Stimulated activated CD4-positive, alpha-beta T cell treated with anti-CD3 and anti-CD28 coated beads, Interleukin-15, amount 100 ng/mL, for 1 hour (primary cell): ENCODE measurements at places on chromosomes 13 and 19.

DNA sequence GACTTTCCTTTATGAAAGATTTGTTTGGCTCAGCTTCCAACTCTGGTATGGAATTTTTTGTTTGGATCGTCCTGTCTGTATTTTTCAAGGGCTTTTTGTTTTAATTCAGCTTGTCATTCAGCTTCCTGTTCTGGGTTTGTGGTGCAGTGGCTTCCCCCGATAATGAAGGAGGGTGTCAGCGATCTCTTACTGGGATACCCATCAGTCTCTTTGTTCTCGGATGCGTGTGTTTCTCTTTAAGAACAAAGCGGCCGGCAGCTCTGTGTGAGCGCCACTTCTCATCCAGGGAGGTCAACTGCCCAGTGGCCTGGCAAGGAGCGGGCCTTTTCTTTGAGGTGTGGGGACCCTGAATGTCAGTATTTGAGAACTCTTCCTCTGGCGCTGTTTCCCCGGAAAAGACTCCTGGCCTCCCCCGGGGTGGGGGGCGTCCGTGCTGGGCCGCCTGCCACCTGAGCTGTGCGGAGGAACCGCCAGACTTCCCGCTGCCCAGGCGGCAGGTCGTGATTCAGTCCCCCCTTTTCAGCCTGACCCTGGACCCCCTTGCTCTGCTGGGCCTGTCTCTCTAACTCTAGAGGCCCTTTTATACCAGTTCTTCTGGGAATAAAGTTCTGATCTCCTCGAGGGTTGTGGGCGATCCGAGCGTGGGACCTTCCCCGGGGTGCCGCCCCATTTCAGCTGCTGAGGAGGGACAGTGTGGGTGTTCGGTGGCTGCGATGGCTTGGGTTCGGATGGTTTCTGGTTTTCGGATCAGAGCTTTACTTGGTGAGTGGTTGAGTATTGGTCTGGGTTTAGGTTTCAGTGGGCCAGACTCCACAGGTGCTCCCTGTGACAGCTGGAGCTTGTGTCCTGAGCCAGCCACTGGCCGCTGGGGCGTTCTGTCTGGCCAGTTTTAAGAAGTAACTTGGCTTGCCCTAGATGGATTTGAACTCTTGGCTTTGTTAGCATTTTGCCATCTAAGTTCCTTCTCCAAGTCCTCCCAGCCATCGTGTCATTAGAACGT is 3.4 kb downstream of the SF3A2 start:
- DNase-seq = no peak

- no peak for DNase-seq
Measured at GRCh38 chr13:92187378-92187989, 789.1 kb downstream of the GPC5 start.

- no peak for DNase-seq
Measured at GRCh38 chr13:23600100-23600499, 29.9 kb downstream of the TNFRSF19 start.

GRCh38 chr13:59710996-59711701 is 452.6 kb downstream of the DIAPH3 start:
- DNase-seq = no peak

- DNase-seq = no peak
Measured at GRCh38 chr19:5074407-5074806, 105.5 kb downstream of the KDM4B start.

DNA sequence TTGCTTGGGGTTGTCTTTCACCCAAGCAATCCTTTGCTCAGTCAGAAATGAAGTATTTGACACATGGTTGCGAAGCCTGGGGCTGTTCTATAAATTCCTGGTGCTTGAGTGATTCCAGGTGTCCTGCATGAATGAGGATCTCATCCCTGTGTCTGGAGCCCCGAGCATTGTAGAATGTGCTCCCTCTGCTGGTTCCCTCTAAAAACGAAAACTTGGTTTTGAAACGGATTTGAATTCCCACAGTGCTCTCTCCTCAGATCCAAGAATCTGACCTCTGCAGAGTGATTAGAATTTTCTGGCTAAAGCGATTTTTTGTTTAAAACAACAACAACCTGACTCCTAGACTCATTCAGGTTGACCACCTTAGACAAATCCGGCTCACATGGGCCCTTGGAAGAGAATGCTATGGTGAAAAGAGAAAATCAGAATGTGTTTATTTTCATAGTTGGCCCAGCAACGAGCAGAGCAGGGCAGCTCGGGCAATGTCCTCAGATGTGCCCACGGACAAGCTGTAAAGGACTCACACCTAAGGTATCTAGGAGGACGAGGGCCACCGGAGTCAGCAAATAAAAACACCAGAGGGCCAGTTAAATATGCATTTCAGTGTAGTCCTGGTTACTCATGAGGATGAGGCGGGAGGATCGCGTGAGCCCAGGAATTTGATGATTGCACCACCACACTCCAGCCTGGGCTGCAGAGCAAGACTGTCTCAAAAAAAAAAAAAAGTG is 8.7 kb upstream of the ATP12A start:
- no peak for DNase-seq

- no peak for DNase-seq
Measured at GRCh38 chr19:18309525-18310064, 13.3 kb downstream of the LSM4 start.

DNA sequence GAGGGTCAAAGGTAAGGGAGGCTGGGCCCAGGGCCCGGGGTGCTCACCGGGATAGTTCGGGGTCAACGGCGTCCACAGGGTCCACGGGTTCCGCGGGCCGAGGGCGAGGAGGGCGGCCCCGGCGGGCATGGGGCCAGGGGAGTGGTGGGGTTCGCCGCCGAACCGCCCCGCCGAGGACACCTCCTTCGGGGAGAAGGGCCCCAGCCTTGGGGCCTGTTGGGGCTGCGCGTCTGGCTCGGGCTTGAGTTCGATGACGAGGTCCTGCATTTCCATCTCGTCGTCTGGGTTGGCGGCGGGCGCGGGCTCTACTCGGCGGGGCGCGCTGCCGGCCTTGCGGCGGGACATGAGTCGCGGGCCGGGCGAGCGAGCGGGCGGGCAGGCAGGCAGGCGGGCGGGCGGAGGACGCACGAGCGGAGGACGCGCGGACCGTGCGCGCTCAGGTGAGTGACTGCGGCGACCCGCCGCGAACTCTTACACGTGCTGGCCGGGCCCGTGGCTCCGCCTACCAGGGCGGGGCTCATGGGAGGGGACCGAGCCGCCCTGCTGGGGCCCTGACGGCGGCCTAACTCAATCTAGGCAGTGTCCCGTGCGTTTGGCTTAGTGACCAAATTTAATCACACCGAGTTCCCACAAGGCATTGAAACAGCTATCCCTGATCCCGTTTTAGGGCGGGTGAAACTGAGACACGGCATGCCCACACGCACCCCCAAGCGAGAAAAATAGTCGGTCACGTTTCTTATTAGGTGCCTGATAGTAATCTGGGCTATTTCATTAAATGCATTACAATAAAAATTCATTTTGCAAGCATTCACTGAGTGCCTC is at the start of gene ZNF296:
Gene ZNF296 (minus strand): TSS at position 450 of the 822 bp plus-strand sequence. CDS start 105 bp downstream, at position 345.
- DNase-seq = peak; percentile 79

DNA sequence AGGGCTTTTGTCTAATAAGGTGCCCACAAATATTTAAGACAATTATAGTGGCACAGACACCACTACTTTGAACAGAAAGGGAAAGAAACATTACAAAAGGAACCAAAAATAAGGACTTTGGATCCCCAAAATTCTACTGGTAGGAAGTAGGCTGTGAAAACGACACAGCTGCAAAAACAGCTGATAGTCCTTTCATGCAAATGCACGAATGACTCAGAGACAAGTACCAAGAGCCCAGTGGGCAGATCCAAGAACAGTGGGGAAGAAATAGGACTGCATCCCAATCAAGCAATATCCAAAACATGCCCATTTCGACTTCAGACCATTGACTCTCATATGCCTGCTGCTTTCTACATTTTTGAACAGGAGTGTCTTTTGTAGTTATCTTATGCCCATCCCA is 269.4 kb upstream of the NBEA start:
- DNase-seq = no peak

GRCh38 chr19:7748756-7749155 is 1.4 kb upstream of the CD209 start:
- DNase-seq = no peak

- DNase-seq = no peak
Measured at GRCh38 chr19:12112701-12113100, 27.4 kb downstream of the ZNF20 start.

DNA sequence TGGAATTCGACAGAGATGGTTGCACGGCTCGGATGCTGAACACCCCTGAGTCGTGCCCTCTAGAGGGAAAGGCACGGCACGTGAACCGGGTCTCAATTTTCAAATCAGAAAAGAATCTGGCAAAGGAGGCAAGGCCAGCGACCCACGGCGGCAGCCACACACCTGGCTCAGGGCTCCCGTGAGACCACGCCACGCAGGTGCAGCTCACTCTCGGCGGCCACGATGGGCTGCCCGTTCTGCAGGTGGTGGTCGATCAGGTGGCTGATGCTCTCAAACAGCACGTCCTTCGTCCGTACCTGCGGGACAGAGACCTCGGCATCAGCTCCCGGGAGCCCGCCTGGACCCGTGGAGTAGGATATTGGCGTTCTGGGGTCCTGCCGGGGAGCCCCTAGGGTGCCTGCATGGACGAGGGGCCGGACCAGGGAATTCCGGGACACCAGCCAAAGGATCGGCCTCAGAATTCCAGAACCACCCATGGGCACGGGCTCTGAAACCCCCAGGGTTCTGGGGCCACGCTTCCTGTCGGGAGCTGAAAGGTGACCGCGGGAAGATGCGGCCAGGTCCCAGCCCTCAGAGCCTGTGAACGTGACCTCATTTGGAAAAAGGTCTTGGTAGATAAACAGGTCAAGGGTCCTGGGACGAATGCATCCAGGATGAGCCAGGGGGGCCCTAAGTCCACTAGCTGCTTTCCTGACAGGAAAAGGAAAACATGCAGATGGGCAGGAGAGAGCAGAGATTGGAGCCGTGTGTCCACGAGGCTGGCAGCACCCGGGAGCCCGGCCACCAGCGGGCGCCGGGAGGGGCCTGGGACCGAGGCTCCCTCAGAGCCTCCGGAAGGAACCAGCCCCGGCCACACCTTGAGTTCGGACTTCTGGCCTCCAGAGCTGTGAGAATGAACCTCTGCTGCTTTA is 10.1 kb upstream of the C2CD4C start:
- no peak for DNase-seq

- DNase-seq = no peak
Measured at GRCh38 chr19:7654401-7654800, 14.4 kb upstream of the RETN start.

DNA sequence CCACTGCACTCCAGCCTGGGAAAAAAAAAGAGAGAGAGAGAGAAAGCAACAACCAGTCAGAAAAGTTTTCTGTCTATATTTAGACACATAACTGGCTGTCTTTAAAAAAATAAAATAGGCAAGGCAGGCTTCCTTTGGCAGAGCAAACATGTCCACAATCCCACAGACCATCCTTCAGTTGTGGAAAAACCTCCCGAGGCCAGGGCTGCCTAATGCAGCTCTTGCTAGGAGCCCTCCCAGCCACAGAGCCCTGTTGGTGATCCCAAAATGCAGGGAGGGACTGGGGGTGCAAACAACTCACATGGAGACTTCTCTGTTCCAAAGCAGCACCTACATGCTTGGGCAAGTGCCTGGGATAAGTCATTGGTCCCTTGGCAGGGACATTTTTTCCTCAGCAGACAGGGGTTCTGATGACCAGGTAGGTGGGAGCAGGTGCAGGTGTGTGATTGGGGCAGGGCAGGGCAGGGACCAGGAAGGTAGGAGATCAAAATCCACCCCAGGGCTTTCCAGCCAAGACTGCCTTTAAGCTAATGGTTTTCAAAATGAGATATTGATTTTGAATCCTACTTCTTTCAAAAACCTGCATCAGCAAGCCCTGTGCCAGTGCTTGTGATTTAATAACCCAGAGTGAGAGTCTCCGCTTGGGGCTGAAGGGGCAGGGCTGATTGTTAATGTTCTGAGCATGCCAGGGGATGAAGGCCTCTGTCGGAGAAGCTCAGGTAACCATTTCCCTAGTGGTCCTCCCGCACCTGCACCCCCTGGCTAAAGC is 178.5 kb downstream of the USP12 start:
- DNase-seq = no peak

GRCh38 chr13:39881383-39881782 is 225.9 kb downstream of the COG6 start:
- DNase-seq = no peak

- DNase-seq = peak; percentile 29
Measured at GRCh38 chr19:19591133-19591825, 27.2 kb downstream of the PBX4 start.

- no peak for DNase-seq
Measured at GRCh38 chr13:73248154-73248553, 189.3 kb downstream of the KLF5 start.

- peak; percentile 16 for DNase-seq
Measured at GRCh38 chr13:40187841-40188591, 478.4 kb downstream of the FOXO1 start.

- DNase-seq = no peak
Measured at GRCh38 chr13:106610486-106610885, 42.5 kb upstream of the ARGLU1 start.

DNA sequence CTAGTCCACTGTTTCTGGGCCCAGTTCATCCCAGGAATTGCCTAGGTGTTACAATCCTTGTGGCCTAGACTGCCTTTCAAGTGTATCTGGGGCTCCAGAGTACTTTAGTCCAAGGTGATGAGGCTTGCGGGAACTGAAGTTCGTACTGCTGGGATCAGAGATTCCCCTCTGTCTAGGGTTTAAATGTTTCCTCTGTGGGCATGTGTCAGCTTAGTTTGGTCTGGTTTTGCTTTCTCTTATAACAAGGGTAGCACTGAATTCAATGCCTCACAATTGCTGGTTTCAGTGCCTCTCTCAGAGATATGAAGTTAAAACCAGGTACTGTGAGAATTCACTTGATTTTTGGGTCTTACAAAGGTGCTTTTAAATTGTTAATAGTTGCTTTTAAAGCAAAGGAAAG is 30.8 kb downstream of the RGCC start:
- DNase-seq = no peak

DNA sequence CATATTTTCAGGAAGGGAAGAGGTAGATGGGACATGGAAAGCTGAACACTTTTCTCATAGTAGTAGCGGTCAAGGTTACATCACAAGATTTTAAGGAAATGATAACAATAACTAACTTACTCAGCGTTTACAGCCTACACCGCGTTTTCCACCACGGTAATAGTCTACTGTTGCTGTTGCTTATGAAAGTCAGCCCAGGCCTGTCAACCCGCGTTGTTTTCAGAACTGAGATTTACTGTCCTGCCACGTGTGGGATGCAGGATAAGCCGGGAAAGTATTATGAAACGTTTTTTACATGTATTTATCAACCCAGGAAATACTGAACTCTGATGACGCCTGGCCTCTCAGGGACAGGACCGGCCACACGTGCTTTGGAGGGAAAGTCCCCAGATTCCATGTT is 36.0 kb upstream of the LAMP1 start:
- no peak for DNase-seq

GRCh38 chr13:25923217-25924085 is 128.4 kb downstream of the SHISA2 start:
- no peak for DNase-seq
